ENCODE measurements at places on chromosomes 1 and 21.

DNA sequence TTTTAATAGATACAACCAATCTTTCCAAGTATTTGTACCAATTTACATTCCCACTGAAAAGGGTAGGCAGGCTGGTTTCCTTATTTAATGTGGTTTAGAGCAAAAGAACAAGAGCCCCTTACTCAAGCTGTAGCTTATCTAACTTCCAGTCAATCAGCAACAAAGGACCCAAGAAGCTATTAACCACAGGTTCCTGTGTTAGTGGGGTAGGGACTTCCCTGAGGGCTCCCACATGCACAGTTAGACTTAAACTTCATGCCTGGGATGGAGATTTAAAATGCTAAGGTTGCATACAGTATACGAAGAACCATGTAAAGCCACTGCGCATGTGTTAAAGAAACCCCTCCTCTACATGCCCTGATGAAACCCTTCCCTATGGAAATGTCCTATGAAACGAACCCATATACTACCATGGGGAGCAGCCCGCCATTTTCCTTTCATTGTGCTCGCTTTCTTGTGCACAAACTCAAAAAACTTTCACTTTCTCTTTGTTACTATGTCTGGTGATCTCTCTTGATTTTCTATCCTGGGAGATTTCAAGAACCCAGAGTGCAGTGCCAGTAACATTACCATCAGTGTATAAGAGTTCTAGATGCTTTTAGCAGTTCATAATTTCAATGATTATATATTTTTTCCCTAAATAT is 23.3 kb upstream of the ST6GALNAC5 start:
- DNase-seq = no peak

GRCh38 chr1:87684713-87685205 is 356.1 kb downstream of the LMO4 start:
- no peak for DNase-seq

- no peak for DNase-seq
Observed at GRCh38 chr1:13478692-13479091, 35.1 kb downstream of the LRRC38 start.

DNA sequence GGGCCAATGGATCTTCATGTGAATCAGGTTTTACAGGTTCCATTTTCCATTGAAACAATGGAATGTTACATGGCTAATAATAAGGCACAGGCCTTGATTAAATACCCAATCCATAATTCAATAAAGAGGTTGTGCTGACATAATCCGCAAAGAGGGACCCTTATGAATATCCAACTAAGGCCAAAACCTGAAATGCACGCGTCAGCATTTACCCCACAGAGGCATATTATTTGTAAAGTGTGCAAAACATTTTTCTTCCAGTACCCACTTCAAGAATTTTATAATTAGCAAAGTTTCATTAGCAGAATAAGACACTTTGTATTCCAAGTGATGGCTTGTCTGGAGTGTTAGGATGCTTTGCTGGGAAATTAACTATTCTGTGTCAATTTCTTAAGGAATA is 220.6 kb upstream of the C8B start:
- DNase-seq = no peak

- DNase-seq = no peak
Observed at GRCh38 chr1:23745515-23745914, 2.2 kb downstream of the ELOA start.

- DNase-seq = no peak
Observed at GRCh38 chr1:32242341-32242851, 4.6 kb upstream of the FAM167B start.

DNA sequence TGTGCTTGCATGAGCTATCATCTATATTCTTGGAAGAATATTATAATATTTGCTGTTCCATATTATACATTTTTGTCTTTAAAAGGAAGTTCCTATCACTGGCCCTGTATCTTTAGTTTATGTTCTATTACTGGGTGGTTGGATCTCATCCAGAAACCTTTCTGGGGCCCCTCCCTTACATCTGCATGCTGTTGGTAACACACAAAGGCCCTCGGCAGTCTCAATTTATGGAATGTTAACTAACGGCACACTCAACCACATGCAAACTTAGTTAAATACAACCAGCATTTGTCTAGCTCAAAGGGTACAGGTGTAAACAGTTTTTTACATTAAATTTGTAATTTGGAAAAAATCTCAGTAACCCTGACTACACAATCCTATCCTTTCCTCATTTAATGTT is 9.7 kb upstream of the HYI start:
- DNase-seq = no peak

- DNase-seq = no peak
Observed at GRCh38 chr1:240555524-240555923, 56.4 kb downstream of the GREM2 start.

DNA sequence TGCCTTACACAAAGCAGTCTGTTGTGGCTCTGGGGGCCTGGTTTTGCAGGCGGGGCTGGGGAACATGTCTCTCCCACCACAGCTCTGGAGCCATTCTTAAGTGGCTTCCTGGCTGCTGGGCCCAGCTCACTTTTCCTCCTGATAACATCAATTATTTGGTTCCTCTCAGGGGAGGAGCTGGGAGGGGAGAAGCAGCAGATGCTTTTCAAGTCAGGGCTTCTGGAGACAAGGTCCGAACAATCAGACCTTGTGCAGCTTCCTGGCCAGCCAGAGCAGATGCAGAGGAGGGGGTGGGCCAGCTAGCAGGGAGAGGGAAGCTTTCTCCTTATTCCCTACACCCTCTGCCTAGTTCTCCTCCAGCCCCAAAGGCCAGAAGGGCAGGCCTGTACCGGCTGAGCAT is 3.7 kb upstream of the PAQR6 start:
- no peak for DNase-seq

- no peak for DNase-seq
Observed at GRCh38 chr1:113178106-113178505, 105.1 kb downstream of the LRIG2 start.

DNA sequence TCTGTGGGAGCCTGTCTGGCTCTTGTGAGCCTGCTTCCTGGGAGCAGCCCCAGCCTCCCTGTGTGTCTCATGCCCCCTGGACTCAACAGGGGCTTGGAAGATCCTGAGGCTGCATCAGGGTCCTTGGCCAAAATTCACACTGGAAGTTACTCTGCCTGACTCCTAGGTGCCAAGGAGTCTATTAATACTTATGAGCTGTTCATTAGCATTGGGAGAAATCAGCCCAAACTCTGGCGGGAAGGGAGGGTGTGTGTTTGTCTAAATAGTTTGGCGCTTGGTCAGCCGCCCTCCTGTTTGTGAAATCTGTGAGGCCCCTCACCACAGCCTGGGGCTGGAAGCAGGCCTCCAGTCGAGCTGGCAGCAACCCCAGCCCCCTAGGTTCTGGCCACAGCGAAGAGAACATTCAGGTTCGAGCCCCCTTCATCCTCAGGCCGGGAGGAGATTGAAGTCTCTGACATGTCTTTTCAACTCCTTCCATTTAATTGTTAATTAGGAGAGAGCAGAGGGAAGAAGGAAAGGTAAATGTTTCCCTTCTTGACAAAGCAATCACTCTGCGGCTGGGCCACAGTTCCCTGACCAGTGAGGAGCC is 82.1 kb upstream of the F3 start:
- DNase-seq = no peak

DNA sequence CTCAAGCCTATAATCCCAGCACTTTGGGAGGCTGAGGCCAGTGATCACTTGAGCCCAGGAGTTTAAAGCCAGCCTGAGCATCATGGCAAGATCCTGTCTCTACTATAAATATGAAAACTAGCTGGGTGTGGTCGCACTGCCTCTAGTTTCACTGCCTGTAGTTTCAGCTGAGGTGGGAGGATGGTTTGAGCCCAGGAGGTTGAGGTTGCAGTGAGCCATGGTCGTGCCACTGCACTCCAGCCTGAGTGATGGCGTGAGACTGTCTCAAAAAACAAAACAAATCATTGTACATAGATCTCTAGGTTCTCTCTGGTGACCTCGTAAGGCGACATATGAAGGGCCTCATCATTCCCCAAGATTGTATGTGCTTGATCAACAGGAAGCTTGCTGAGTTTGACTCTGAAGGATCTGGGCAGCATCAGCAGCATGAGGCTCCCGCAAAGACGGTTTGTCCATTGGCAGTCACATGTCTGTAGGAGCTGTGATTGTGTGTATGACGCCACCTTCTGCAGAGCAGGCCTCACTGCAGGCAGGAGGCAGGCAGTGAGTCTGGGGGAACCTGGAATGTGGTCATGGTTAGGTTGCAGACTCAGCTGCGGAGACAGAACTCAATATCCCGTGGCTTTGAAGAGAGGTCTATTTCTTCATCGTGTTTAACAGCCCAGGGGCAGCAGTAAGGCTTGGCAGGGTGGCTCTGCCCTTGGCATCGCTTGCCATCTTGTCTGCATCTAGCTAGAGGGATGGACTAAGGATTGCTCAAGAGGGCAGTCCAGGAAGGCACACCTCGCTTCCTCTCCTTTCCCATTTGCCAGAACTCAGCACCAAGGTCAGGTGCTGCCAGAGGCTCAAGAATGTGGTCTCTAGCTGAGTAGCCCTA is 14.0 kb downstream of the ATP5PO start:
- DNase-seq = no peak

DNA sequence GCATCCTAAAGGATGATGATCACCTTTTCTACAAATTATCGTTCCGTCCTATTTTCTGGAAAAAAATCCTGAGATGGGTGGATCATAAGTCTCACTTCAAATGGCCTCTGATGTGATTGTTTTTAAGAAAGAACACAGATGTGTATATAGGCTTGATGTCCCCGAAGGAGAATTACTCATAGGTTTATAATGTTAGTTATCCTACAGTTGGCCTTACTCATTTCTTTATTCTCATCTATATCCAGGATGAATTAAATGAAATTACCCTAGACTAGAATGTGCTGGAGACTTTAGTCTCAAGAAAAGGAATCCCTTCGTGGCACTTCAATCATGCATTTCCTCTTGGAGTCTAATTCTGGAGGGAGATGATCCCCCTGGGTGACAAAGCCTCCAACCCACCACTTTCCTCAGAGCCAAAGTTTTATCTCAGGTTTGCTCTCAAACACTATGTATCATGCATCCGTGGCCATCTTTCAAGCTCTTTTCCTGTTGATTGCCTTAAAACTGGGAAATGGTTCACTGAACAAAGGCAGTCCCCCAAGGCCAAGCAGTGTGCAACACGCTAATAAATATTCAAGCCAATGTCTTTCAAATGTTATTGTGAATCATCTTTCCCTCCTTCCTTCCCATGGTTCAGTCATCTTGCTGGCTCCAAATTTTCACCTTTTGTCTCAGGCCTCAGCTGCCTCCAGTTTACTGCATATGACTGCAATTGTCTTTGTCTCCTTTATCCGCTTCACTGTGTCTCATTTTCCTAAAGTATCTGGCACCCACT is 32.5 kb upstream of the SMYD2 start:
- DNase-seq = no peak

- DNase-seq = no peak
Observed at GRCh38 chr1:86636898-86637297, 67.5 kb upstream of the SH3GLB1 start.

DNA sequence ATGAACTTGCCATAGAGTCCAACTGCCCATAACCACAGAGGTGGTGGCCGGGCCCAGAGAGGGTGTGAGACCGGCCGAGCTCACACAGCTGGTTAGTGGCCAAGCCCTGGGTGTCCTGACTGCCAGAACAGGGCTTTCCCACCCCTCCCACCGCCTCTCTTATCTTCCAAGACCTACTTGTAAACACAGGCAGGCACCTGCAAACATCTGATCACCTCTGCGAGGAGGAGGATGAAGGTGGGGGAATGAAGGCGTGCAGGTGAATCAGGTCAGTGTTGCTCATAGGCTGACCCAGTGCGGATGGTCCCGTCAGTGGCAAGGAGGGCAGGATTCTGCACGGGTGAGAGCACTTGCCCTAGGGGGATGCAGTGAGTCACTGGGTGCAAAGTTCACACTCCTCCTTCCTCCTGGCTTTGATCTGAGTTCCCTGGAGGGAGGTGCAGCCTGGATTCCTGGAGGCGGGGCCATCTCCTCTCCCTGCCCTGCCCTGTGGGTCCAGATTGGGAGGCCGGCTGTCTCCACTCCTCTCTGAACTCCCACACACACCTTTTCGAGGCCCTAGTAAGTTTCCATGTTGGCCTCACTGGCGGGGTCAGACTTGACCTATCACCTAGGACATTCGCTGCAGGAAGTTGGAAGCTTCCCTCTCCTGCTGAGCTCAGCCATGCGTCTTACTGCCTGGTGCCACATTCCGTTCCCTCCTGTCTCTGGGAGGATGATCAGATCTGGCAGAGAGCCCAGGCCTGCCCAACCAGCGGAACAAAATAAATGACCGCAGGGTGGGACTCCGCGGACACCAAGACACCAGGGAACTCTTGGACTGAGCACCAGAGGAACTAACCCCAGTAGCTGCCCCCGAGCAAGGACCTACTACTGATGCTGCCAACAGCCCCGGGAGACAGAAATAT is 7.3 kb downstream of the UQCRHL start:
- no peak for DNase-seq

- no peak for DNase-seq
Observed at GRCh38 chr21:42356046-42356445, 5.3 kb upstream of the TFF2 start.

- DNase-seq = no peak
Observed at GRCh38 chr1:26701266-26701994, 5.6 kb downstream of the ARID1A start.

DNA sequence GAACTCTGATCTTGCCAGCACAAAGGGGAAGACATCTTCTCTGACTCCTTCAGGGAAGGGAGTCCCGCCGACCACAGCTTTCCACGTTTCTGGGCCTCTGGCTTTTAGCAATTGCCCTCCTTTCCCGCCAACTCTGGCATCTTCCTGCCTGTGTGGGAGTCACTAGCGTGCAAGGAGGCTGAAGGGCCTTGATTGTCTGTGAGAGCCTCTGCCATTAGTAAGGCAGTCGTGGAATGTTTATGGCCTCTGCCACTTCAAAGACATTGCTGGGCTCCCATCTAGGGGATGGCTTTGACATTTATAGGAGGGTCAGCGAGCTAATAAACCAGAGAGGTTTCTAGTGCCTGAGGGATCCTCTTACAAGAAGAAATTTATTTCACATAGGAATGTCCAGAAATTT is 14.3 kb upstream of the PROK1 start:
- DNase-seq = no peak

DNA sequence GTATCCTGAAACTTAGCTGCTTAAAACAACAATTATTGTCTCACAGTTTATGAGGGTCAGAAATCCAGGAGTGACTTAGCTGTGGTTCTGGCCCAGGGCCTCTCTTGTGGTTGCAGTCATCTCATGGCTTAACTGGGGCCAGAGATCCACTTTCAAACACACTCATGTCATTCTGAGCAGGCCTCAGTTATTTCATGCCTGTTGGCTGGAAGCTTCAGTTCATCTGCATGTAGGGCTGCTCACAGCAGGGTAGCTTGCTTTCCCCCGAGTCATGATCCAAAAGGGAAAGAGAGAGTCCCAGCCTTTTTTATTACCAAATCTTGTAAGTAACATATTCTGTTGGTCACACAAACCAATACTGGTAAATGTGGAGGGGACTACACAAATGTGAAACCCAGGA is 96.6 kb upstream of the B3GALT2 start:
- no peak for DNase-seq

- no peak for DNase-seq
Observed at GRCh38 chr1:43932786-43933385, 715 bp upstream of the ARTN start.

GRCh38 chr1:117605164-117605773 is 579 bp upstream of the TENT5C start:
- DNase-seq = no peak

DNA sequence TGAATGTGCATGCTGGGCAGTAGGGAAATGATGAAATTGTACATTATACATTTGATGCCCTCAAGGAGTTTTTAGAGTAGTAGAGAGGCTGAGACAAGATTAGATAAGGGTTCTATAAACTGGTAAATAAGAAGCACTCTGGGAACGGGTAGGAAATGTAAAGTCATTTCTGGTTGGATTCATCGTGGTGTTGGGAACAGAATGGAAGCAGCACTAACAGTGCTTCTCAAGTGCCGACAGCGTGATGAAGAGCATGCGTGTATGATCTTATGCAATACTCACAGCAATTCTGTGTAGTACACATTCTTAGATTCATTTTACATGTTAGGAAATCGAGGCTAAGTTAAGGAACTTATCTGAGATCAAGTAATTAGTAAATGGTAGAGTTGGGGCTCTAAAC is 45.9 kb downstream of the GPR88 start:
- DNase-seq = no peak
